Ovary (tissue), 10 donors: ENCODE measurements at places on chromosomes 7 and 10.

DNA sequence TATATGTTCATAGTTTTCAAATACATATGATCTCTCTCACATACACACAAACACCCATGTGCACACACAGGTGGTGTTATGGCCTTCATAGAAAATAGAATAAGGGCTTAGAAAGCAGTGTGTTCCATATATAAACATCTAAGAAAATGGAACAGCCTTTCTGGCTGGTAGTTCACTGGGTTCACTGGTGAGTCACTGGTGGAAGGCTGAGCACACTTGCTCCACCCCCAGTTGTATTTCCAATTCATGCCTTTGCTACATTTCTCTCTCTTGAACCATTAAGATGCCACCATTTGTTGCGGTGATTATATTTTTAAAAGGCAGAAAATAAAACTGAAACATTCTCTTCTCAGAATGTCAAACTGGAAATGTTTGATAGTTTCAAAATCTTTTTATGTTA is 252.1 kb downstream of the GLI3 start:
- H3K27ac ChIP-seq = no peak overlapping the region
- no peaks in the 10 kb centered on the region for H3K27me3 ChIP-seq
- no peak overlapping the region for H3K4me3 ChIP-seq
- H3K36me3 ChIP-seq = no peaks in the 10 kb centered on the region
- H3K4me1 ChIP-seq = peaks cover 5% of the 10 kb centered on the region

DNA sequence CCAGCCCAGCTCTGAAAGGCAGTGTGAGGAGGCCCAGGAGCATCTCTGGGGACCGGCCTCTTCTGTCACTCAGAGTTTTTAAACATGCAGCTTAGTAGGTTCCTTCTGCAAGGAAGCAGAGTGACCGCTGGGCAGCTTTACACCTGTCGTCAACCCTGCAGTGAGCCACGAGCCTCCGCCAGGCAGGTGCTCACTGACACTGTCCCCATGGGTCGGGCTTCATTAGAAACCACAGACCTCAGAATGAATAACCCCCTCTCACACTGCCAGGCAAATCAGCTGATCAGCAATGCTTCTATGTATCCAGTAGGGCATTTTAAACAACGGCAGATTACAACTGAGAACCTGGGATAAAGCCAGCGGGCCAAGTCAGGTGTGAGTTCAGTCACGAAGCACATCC is 106.1 kb downstream of the MAD1L1 start:
- H3K4me1 ChIP-seq = no peaks in the 10 kb centered on the region
- no peak for DNase-seq
- no peaks in the 10 kb centered on the region for H3K27me3 ChIP-seq
- no peak overlapping the region for H3K27ac ChIP-seq
- H3K36me3 ChIP-seq = no peaks in the 10 kb centered on the region
- no peak overlapping the region for H3K4me3 ChIP-seq

- DNase-seq = no peak
- no peaks in the 10 kb centered on the region for H3K27me3 ChIP-seq
- peaks cover 20% of the 10 kb centered on the region for H3K4me1 ChIP-seq
- peak overlapping the region; percentile 16 for H3K4me3 ChIP-seq
- H3K27ac ChIP-seq = no peak overlapping the region
Observed at GRCh38 chr10:101778781-101779543, 3.0 kb upstream of the FGF8 start.

DNA sequence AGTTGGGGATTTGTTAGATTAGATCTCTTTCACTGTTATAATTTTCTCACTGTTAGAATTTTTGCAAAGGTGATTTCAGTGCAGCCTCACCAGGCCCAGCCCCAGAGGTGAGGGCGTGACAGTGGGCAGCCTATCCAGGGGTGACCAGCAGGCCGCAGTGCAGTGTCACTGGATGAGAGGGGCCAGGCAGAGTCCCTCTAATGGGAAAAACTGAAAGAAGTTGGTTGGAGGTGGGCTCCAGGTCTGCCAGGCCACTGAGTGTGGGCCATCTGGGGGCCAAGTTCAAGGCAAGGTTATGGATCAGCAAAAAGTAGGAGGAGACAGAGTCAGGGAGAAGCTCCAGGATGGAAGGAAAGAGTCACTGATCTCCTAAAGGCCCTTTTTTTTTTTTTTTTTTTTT is 90.5 kb upstream of the SDK1 start:
- H3K27me3 ChIP-seq = no peaks in the 10 kb centered on the region
- H3K4me1 ChIP-seq = no peaks in the 10 kb centered on the region
- no peak overlapping the region for H3K27ac ChIP-seq
- no peak overlapping the region for H3K4me3 ChIP-seq
- DNase-seq = no peak
- no peaks in the 10 kb centered on the region for H3K36me3 ChIP-seq

GRCh38 chr7:71404726-71405345 is 272.9 kb downstream of the GALNT17 start:
- no peak overlapping the region for H3K4me3 ChIP-seq
- H3K27ac ChIP-seq = no peak overlapping the region
- H3K27me3 ChIP-seq = no peaks in the 10 kb centered on the region

GRCh38 chr7:101465576-101466196 is 103.0 kb downstream of the COL26A1 start:
- no peak for DNase-seq
- H3K27ac ChIP-seq = no peak overlapping the region
- H3K36me3 ChIP-seq = no peaks in the 10 kb centered on the region
- H3K27me3 ChIP-seq = no peaks in the 10 kb centered on the region
- no peak overlapping the region for H3K4me3 ChIP-seq

GRCh38 chr10:123926401-123927264 is 35.0 kb upstream of the CPXM2 start:
- H3K4me1 ChIP-seq = no peaks in the 10 kb centered on the region
- no peaks in the 10 kb centered on the region for H3K27me3 ChIP-seq
- no peak overlapping the region for H3K27ac ChIP-seq
- DNase-seq = no peak

DNA sequence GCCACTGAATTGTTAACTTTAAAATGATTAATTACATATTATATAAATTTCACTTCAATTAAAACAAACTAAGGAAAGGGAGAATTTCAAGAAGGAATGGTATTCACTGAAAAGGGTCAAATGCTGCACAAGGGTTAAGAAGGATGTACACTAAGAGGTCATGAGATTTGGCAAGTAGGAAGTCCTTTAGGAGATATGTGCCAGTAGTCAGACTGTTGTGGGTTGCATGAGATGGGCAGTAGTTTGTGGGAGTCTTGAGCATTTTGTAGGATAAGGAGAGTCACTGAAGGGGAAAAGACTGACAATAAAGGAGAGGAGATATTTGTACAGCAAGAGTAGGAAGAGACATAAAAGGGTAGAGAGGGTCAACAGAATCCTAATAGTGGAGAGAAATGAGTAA is 12.4 kb upstream of the PTPN12 start:
- H3K36me3 ChIP-seq = no peaks in the 10 kb centered on the region
- no peak for DNase-seq
- H3K27me3 ChIP-seq = no peaks in the 10 kb centered on the region
- H3K4me1 ChIP-seq = no peaks in the 10 kb centered on the region

DNA sequence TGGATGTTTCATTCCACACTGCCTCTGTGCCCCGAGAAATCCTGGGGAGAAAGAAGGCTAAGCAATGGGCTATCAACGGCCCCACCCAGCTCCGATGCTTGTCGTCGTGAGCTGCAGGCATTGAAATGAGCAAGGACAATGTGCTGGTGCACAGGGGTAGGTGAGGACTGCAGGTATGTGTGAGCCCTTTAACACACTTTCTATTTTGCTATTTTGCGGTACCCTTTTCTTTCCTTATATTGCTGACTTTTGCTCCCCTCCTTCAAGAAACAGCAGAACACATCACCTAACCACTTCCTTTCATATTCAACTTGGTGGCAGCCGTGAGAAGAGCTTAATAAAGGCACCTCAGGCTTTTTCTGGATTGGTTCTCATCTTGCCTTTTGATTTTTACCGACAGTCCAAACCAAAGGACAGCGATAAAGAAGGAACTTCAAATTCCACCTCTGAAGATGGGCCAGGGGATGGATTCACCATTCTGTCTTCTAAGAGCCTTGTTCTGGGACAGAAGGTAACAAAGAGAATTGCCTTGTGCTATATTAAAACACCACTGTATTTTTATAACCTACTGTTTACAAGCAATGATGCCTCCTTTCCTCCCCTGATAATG is 39.2 kb downstream of the AIFM2 start:
- H3K27ac ChIP-seq = no peak overlapping the region
- H3K27me3 ChIP-seq = no peaks in the 10 kb centered on the region
- H3K4me3 ChIP-seq = no peak overlapping the region
- no peaks in the 10 kb centered on the region for H3K36me3 ChIP-seq
- no peaks in the 10 kb centered on the region for H3K4me1 ChIP-seq

GRCh38 chr7:4683884-4684565 is 1.9 kb downstream of the FOXK1 start:
- peak overlapping the region; percentile 81 for H3K4me3 ChIP-seq
- no peaks in the 10 kb centered on the region for H3K36me3 ChIP-seq
- DNase-seq = peak; percentile 71

GRCh38 chr10:129815898-129816655 is 148.0 kb downstream of the EBF3 start:
- no peak for DNase-seq
- H3K27ac ChIP-seq = no peak overlapping the region
- no peaks in the 10 kb centered on the region for H3K36me3 ChIP-seq
- no peaks in the 10 kb centered on the region for H3K4me1 ChIP-seq

GRCh38 chr10:90481326-90481923 is 376.4 kb downstream of the HTR7 start:
- DNase-seq = no peak
- no peaks in the 10 kb centered on the region for H3K36me3 ChIP-seq
- no peak overlapping the region for H3K27ac ChIP-seq
- no peaks in the 10 kb centered on the region for H3K4me1 ChIP-seq
- no peak overlapping the region for H3K4me3 ChIP-seq

GRCh38 chr7:134828361-134828760 is 48.9 kb downstream of the CALD1 start:
- no peak overlapping the region for H3K27ac ChIP-seq
- no peak for DNase-seq
- H3K36me3 ChIP-seq = no peaks in the 10 kb centered on the region
- H3K4me1 ChIP-seq = peaks cover 23% of the 10 kb centered on the region
- H3K4me3 ChIP-seq = no peak overlapping the region
- H3K27me3 ChIP-seq = no peaks in the 10 kb centered on the region

DNA sequence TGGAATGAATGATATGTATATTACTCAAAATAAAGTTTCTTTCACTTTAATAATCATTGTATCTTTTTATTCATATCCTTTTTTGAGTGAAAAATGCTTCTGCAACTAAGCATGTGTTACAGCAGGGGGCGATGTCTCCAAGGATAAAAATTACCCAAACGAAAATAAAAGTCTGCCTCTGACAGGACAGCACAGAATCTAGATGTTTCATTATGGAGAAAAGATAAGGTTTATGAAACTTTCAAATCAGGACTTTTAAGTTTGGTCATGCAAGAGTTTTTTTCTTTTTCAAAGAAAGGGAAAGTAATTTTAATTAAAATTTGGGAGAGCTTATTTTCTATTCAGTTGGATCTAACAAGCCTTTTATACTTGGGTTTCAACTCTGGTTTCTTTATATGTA is 48.4 kb downstream of the TES start:
- DNase-seq = no peak
- H3K4me1 ChIP-seq = no peaks in the 10 kb centered on the region
- H3K36me3 ChIP-seq = no peaks in the 10 kb centered on the region

DNA sequence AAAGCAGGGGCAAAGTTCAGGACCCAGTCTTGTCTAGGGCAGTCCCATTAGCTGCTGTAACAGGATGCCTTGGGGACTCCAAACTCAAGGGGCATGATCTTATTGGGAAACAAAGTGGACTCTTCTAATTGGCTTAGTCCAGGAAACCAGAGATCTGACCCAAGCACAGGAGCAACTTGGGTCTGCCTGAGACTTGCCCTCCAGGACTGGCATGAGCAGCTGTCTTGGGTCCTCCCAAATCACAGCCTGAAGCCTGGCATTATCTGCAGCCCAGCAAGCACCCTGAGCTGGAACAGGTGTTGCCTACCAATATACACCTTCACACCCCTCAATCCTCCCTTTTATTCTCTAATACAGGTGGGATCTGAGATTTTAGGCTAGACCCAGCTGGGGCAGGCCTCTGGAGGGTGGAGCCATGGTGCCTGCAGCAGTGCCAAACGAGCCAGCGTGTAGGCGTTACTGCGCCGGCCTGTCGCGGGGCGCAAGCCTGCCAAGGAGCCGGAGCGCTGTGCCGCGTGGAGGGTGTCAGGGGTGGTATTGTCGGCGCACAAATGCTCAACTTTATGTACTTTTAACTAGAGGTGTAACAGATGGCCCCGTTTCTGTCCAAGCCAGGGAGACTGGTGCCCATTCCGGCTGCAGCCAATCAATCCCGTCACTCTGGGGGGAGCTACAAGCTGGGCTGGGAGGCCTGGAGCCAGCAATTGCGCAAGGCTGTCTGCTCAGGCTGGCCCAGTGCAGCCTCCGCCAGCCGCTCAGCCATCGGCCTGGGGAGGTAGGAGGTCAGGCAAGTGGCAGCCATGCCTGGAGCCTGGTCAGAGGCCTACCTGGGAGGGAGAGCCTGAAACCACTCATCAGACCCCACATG is 12.8 kb upstream of the LBX1 start:
- no peak overlapping the region for H3K4me3 ChIP-seq
- H3K27ac ChIP-seq = no peak overlapping the region
- DNase-seq = no peak
- H3K27me3 ChIP-seq = no peaks in the 10 kb centered on the region

DNA sequence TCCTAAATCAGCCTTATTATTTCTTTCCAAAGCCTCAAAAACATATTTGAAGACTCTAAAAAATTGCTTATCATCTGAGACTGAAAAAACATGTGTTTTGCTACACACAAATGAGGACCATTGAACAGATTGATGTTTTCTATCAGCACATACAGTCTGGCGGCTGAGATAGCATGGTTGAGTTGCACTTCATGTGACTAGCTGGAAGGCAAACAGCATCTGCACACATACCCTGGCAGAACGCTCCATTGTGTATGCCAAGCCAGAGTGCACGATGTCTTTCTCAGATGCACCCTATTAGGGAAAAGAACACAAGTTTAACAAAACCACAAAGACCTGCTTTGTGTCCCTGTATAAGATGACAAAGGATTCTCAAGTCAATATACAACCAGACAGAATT is 33.0 kb downstream of the FAM25A start:
- peaks cover 3% of the 10 kb centered on the region for H3K4me1 ChIP-seq
- H3K4me3 ChIP-seq = no peak overlapping the region
- peak; percentile 46 for DNase-seq
- no peaks in the 10 kb centered on the region for H3K36me3 ChIP-seq

GRCh38 chr10:128150045-128150493 is 23.8 kb upstream of the MKI67 start:
- no peaks in the 10 kb centered on the region for H3K27me3 ChIP-seq
- H3K4me3 ChIP-seq = no peak overlapping the region
- DNase-seq = no peak
- H3K27ac ChIP-seq = no peak overlapping the region

GRCh38 chr7:23458044-23458443 is 12.2 kb downstream of the IGF2BP3 start:
- H3K4me3 ChIP-seq = no peak overlapping the region
- H3K27ac ChIP-seq = no peak overlapping the region
- no peaks in the 10 kb centered on the region for H3K27me3 ChIP-seq
- no peak for DNase-seq
- H3K4me1 ChIP-seq = no peaks in the 10 kb centered on the region
- no peaks in the 10 kb centered on the region for H3K36me3 ChIP-seq

DNA sequence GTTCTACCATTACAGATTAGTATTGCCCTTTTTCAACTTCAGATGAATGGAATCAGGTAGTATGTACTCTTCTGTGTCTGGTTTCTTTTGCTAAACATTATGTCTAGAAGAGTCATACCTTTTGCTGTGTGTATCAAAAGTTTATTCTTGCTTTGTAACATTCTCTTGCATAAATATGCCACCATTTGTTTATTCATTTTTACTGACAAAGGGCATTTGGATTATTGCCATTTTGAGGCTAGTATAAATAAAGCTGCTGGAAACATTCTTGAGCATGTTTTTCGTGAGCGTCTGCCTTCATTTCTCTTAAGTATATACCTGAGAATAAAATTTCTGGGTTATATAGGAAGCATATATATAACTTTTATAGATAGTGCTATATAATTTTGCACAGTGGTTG is 121.7 kb upstream of the CSTF2T start:
- no peak for DNase-seq
- H3K36me3 ChIP-seq = no peaks in the 10 kb centered on the region
